ENCODE measurements at places on chromosomes 7 and 10.
A peak's percentile ranks its signal among the peaks of the same experiment; 100 is the strongest.

- DNase-seq: no peak
Observed at GRCh38 chr10:43043342-43043772, 33.5 kb upstream of the RET start.

DNA sequence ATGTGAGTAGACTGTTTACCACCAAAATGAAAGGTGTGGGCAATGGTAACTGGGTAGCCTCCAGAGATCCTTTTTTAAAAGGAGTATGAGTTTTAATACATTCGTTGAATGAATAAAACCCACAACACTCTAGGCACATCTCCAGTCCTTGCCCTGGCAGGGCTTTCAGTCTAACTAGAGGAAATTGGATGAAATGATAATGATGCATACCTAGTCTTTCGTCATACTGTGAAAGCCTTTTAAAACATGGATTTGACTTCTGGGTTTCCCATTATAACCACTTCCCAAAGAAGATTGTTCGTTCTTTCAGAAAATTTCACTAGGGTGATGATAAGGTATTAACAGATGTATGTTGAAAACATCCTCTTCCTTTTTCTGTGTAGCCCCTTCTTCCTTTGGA lies 110.8 kb downstream of the REEP3 start:
- DNase-seq: no peak

- DNase-seq: no peak
Observed at GRCh38 chr7:127629268-127629854, 11.4 kb upstream of the PAX4 start.

DNA sequence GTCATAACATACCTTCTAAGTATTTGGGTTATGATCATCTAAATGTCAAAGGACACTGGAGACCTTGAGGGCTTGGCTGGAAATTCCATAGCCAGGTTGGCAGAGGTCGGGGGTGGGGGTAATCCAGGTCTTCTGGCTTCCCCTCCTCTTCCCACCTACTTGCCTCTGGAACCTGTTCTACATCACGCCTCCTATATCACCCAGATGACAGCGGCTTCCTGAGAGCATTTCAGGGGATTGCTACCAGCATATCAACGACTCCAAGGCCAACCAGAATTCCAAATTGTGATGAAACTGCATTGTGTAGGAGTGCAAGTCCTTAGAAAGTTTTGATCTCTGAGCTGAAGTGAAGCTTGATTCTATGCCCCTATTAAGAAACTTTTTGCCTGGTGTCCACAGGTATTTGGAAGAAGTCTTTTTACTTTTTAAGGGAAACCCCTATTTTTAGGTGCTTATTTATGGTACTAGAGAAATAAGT lies 95.7 kb downstream of the SH2D4B start:
- no peak for DNase-seq

DNA sequence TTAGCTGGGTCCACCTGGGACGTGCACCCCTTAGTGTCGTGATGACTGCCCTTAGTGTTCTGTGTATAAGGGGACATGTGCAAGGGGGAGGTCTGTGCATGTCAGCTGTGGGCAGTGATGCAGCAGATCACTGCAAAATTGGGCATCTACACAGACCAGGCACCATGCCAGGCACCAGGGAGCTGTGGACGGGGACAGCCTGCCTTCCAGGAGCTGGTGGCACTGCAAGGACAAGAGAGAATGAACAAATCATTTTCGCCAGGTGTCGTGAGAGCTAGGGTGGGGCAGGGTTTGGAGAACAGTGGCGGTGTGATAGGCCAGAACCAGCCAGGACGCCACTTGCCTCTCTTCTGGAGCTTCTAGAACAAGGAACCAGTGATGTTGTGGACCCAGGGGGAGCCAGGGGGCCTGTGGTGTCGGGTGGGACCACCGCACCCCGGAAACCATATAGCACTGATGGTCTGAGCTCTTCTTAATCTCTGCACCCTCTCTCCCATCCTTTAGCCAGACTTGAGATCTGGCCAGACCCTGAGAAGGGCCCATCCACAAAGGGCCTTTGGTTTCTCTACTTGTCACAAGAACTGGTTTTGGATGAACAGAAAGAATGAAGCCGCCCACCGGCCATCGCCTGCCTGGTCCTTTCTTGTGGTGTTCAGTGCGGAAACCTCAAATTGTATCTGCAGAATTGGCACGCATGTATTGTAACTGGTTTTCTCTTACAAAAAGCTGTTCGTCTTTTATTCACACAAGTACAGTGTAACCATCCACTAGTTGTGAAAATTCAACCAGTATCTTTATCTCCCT lies 30.7 kb downstream of the PRF1 start:
- DNase-seq: no peak

GRCh38 chr10:43209074-43209455 lies 57.8 kb downstream of the RASGEF1A start:
- DNase-seq: no peak

DNA sequence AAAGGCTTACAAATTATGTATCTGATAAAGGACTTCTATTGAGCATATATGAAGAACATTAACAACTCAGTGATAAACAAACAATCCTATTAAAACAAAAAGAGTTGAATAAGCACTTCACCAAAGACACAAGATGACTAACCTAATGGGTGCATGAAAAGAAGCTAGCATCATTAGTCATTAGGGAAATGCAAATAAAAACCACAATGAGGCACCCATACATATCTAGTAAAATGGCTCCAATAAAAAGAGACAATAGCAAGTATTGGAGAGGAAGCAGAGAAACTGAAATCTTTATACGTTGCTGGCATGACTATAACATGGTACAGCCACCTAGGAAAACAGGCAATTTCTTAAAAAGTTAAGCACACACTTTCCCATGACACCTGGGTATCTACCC lies 77.6 kb upstream of the ZMIZ1 start:
- DNase-seq: peak; percentile 20

GRCh38 chr7:151060416-151061212 lies 1.2 kb downstream of the SLC4A2 start:
- peak; percentile 52 for DNase-seq

DNA sequence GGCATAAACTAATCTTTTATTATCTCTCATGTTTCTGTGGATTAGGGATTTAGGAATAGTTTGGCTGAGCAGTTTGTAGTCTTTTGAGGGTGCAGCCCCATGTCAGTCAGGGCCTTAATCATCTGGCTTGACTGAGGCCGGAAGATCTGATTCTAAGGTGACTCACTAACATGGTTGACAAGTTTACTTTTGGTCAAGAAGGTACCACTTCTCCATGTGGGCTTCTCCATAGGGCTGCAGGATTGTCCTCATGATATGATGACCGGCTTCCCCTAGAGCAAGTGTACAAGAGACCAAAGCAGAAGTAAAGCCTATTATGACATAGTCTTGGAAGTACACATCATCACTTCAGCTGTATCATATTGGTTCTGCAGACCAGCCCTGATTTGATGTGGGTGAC lies 45.9 kb upstream of the OIT3 start:
- no peak for DNase-seq

DNA sequence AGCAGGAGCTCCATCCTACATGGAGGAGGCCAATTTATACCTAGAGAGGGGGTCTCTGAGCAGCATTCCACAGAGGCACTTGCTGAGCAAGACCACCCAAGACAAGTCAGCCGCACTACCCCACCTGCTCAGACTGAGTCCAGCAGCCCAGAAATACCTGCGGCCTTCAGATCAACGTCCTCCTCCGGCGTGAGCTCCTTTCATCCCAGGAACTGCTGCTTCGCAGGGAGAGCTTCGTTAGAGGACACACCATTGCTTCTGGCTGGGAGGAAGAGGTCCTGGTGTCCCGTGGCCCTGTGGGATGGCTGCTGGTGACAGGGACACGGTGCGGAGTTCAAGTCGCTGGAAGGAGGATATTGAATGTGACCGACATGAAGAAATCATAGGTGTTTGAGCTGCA lies 216.9 kb upstream of the PPP2R2D start:
- no peak for DNase-seq

- peak; percentile 90 for DNase-seq
Observed at GRCh38 chr7:108824840-108825580, 255.3 kb downstream of the DNAJB9 start.

- DNase-seq: no peak
Observed at GRCh38 chr10:69692267-69692666, 62.2 kb downstream of the FAM241B start.

DNA sequence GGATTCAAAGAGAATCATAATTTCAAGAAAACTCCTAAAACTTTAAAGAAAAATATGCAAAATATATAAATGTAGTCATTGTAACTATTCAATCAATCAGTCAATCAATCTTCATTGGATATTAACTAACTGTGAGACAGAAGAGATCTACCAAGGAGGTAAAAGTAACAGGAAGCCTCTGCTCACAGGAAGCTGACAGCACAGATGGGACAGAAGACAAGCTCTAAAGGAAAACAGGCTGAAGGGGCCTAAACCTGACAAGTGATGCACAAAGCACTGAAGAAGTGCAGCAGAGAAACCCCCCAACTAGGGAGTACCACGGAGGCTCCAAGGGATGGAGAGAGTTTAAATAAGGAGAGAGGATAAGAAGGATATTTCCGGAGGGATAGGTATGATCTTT lies 173.0 kb downstream of the SKAP2 start:
- no peak for DNase-seq

DNA sequence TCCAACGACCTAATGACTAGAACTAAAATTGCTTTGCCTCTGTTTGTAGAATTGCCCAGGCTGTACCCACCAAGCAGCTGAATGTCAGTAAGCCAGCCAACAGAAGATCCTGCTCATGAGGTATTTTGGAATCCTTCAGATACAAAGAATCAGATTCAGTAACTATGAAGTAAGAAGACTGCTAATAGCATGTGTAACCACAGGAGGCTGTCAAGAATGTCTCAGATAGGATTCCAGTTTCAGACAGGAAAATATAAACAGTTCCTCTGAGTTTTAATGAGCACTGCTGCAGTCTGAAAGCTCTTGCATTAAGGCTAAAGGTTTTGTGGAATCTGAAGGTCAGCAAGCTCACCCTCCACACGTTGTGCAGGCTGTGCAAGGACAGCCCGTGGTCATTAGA lies 112.6 kb upstream of the ADAM12 start:
- DNase-seq: peak; percentile 69

GRCh38 chr10:119166118-119166500 lies 595 bp upstream of the SFXN4 start:
- no peak for DNase-seq

DNA sequence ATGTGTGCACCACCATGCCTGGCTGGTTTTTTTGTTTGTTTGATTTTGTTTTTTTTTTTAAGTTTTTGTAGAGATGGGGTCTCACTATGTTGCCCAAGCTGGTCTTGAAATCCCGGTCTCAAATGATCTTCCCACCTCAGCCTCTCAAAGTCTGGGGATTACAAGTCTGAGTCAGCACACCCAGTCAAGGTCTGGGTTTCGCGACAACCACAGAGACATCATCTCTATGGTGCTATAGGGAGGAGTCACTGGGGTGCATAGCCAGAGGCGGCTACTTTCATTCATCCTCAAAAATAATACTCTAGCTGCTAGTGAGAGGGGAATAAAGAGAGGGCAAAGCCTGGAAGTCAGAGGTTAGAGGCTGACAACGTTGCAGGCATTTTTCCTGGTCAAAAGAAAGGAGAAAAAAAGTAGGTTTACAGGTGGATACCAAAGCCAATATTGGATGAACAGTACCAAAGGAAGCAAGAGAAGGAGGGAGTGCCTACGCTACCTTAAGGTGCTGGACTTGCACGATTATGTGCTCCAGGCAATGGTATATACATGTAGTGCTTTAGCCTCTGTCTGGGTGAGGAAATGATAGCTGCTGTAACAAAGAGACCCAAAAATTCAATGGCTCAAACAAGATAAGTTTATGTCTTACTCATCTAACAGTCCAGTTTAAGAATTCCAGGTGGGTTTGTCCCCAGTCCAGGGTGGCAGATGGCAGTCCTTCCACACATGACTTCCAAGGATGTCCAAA lies 178.3 kb downstream of the SKIDA1 start:
- DNase-seq: no peak

GRCh38 chr7:152340161-152340560 lies 95.6 kb downstream of the KMT2C start:
- DNase-seq: no peak

DNA sequence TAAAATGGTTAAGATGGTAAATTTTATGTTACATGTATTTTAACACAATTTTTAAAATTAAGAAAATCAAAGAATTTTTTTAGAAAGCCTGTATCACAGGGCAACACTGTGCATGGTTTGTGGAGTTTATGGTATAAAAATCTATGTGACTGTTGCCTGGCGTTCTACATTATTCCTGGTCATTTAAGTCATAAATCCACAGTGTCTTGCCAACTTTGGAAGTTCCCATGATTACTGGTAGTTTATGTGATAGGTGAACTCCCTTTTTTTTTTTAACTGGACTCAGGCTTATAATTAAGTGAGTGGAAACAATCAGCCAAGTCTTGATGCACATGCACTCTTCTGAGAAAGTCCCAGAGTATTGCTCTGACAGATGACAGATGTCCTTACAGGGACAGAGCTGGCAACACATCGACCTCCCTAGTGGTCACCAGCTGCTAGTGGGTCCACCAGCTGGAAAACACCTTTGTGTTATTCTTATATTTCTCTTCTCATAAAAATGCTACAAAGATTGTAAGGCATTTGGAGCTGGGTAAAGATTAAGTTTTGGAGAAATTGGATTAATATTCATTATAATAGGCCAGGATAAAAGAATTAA lies 8.8 kb upstream of the STN1 start:
- no peak for DNase-seq

DNA sequence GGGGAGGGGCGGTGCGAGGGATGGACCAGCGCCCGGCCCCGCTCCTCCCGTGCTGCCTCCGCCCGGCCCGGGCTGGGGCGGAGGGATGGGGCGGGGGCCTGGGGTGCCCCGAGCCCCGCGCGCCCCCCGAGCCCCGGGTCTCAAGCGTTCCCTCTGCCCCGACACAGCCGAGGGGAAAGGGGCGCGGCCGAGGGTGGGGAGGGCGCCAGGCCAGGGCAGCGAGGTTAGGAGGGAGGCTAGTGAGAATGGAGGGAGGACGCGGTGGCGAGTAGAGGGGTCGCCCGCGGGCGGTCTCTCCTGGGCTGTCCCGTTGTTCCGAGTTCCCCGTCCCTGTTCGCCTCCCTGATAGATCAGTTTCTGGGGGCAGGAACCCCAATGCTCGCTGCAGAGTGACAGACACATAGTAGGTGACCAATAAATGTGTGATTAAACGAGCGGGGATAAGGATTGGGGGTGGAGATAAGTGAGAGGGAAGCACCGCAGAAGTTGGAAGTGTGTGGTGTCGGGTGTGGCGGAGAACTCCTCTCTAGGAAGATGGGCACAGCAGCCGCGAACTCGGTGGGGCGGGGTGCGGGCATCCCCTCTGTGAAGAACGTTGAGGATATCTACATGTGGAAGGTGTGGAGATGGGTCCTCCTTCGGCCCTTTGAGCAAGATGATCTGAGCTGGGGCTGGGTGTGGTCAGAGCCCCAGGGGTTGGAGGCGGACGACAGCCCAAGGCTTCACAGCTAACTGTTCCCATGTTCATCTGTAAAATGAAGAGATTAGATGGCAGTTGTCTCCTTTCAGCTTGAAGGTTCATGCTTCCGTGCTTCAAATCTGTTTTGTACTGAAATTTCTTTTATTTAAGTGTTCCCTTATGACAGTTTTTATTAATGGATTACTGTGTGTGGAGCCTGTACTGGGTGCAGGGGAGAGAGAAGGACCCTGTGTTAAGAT lies 580 bp downstream of the ZNF775 start:
- no peak for DNase-seq

Data from fibroblast of skin of scalp (primary cell).